ENCODE measurements at places on chromosomes 11 and 22.

- no peak for DNase-seq
These were observed 324.1 kb upstream of the NCAM1 start for GRCh38 chr11:112637076-112637475.

DNA sequence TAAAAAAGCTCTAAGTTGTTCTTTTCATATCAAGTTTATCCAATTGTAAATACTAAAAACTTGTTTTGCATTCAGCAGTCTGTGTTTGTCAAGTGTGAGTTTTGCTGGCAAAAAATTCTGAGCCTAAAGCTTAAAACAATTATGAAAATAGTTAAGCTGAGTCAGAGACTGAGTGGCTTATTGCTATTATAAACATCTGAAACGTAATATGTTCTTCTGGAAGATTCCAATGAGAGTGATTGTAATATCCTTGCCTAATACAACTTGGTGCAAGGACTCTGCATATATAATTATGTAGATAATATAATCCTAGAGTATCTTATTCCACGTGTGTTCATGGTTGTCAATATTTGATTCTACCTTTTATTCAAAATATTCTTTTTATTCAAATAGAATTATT lies 14.1 kb upstream of the NUP50 start:
- DNase-seq: no peak

DNA sequence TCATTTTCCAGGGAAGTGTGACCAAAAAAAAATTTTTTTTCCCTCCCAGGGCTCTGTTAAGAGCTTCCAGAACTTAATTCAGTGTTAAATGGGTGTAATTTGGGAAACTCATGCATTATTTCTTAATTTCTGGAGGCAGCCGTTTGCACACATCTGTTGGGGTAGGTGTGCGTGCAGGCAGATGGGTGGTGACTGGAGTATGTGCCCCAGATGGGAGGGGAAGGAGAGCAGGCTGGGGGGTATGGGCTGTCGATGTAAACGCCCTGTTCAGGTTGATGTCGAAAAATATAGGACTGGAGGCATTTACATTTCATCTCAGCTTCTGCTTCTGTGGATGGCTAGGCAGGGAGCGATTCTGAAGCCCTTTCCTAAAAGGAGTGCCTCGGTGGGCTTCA lies 13.7 kb upstream of the SHISAL1 start:
- DNase-seq: no peak

- no peak for DNase-seq
These were observed 4.6 kb upstream of the MRGPRG start for GRCh38 chr11:3222941-3223915.

- no peak for DNase-seq
These were observed 2.8 kb upstream of the FKBP2 start for GRCh38 chr11:64238076-64238475.

- DNase-seq: no peak
These were observed 530.6 kb upstream of the B3GAT1 start for GRCh38 chr11:134942681-134943080.

- DNase-seq: no peak
These were observed 253.0 kb upstream of the CCDC179 start for GRCh38 chr11:23112987-23113886.

DNA sequence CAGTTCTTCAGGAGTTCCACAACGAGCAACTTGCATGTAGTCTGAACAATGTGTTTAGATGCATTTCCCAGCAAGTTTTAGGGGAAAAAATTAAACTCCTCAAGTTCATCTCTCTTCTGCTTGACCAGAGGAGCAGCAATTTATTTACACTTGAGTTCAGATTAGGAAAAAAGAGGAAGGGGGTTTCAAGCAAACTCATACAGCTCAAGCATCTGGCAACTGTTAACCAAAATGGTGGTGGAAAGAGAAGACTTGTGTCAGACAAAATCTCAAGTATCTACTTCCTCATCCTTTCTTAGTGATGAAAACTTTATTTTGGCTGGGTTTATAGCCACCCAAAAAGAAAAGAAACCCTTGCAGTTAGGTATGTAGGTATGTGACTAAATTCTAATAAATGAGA lies 29.1 kb upstream of the PICALM start:
- no peak for DNase-seq

- DNase-seq: no peak
These were observed 18.9 kb downstream of the ARFGAP2 start for GRCh38 chr11:47157805-47158204.
